ENCODE measurements at places on chromosomes 3 and 15. TPM values are rescaled to one million over a fixed set of nuclear protein-coding genes. Genes with fewer than 3 reads are reported as not detected.
A peak's percentile ranks its signal among the peaks of the same experiment; 100 is the strongest.

DNA sequence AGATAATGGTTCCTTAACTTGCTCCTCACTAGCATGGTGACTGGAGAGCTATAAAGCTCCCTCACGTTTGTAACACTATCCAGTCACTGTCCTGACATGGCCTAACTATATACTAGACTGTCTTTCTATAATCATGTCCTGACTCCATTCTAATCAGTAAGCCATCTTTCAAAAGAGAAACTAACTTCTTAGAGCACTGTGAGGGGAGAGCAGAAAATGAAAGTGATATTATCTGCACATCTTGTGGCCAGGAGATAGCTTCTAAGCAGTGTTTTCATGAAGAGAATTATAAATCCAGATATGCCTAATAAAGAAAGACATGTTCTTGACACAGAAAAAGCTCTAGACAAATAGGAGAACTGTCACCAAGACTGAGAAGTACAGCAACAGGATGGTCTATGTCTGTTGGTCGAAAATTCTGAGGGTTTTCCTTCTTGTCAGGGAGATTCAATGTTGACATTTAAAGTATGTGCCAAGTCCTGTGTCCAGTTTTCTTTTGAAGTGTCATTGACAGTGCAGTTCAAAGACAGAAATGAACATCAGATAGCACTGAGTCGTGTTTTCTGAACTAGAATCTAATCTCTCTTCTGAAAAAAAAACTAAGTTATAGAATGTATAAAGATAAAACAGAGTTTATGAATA is 230.6 kb upstream of the PEX5L start:
- no peaks in the 10 kb centered on the region for H3K27me3 ChIP-seq
- no peak overlapping the region for H3K27ac ChIP-seq
- H3K4me3 ChIP-seq: no peak overlapping the region

DNA sequence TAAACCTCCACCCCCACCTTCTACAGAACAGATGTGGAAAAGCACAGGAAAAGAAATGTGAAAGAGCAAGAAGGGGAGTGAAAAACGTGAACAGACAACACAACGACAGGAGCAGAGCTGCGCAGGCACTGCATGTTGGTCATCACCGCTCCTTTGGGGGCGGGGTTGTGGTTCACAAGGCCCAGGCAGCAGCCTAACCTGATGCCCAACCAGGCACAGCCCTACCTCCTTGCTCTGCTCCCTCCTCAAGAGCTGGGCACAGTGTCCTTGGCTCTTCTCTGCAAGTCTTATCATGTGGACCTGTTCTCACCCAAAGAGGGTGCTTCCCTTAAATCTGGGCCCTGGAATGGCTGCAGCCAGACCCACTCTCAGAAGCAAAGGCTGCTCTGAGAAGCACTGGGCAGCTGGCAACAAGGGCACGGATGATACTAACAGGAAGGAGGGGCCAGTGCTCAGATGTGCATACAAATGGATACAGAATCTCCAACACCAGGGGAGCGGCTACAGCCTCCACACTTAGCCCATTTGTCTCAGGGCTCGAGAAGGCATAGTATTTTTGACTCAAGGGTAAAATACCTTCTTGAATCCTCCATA is 64.6 kb downstream of the DHX30 start:
- H3K27ac ChIP-seq: no peak overlapping the region
- no peak for DNase-seq
- H3K36me3 ChIP-seq: no peaks in the 10 kb centered on the region
- peaks cover 12% of the 10 kb centered on the region for H3K4me1 ChIP-seq

DNA sequence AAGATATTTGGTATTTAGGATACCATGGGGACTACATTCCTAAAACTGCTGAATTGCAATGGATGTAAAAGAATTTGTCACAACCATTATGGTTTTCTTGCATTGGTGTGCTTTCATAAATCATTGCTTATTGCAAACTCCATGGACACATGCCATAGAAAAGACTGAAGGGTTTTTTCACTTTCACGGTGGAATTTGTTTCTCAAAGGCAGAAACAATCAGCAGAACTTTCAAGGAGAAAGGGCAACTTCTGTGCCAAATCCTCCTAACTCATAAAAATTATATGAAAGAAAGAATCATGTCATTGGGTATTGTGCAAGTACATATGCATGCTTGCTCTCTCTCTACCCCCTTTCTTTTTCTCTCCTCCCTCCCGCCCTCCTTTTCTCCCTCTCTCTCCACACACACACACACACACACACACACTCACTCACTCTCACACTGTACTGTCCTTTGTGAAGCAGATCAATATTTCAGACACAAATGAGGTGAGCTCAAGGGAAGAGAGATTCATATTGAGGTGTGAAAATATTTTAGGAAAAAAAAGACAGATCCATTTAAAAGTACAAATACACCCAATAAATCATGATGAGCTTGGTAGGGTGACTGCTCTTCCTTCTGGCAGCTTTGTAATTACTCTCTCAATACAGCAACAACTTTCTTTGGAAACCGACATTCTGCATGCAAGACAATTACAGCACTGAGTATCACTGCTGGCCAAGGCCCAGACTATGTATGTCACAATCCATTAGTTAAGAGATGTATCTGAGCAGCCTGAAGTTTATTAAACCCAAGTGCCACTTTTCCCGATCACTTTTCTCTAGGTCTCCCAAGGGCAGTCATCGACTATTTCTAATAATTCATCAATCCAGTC is 492.6 kb downstream of the TUSC7 start:
- H3K27me3 ChIP-seq: no peaks in the 10 kb centered on the region
- H3K4me3 ChIP-seq: no peak overlapping the region
- H3K27ac ChIP-seq: no peak overlapping the region
- no peaks in the 10 kb centered on the region for H3K36me3 ChIP-seq
- DNase-seq: no peak

DNA sequence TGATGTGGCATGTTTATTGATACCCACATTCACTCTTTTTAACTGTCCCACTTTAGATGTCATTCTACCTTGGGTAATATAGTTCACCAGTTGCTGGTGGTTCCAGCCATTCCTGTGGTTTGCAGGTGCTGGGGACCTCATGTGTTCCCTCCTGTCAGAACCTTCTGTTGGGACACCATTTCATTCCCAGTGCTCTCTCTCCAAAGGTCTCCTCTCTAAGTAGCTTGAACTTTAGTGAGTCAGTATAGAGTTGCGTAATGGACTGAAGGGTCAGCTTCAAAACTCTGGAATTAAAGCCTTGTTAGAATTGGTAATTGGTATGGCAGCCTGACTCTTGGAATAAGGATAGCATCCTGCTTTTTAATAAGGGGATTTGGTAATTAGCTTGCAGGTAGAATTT is 108.5 kb downstream of the PLCL2 start:
- no peak overlapping the region for H3K27ac ChIP-seq
- no peaks in the 10 kb centered on the region for H3K36me3 ChIP-seq
- DNase-seq: no peak
- peaks cover 36% of the 10 kb centered on the region for H3K4me1 ChIP-seq
- no peak overlapping the region for H3K4me3 ChIP-seq

- no peaks in the 10 kb centered on the region for H3K36me3 ChIP-seq
- no peak overlapping the region for H3K4me3 ChIP-seq
- H3K27ac ChIP-seq: no peak overlapping the region
- H3K4me1 ChIP-seq: no peaks in the 10 kb centered on the region
These were observed 30.2 kb downstream of the PTPN23 start for GRCh38 chr3:47410801-47411646.

DNA sequence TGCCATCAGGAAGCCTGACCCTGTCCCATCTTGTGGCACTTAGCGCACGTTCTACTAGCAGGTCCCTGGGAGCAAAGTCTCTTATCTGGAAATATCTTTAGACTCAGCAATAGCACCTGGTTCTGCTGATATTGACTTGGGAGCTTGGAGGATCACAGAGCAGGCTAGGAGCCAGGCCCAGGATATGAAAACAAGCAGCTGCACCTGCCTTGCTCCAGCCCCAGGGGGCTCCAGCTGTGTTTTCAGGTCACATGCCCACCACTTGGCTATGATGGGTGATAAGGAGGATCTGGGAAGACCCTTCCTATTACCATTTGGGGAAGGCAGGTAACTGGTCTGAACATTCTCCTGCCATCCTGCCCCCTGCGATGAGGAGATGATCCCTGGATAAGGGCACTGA is 87.8 kb downstream of the C3orf70 start:
- H3K4me1 ChIP-seq: peaks cover 11% of the 10 kb centered on the region
- no peaks in the 10 kb centered on the region for H3K27me3 ChIP-seq
- DNase-seq: no peak
- H3K4me3 ChIP-seq: no peak overlapping the region

- no peak overlapping the region for H3K27ac ChIP-seq
- DNase-seq: peak; percentile 77
- H3K27me3 ChIP-seq: no peaks in the 10 kb centered on the region
- peaks cover 31% of the 10 kb centered on the region for H3K4me1 ChIP-seq
- peak overlapping the region; percentile 94 for H3K4me3 ChIP-seq
- no peaks in the 10 kb centered on the region for H3K36me3 ChIP-seq
These were observed 703 bp downstream of the PEAK1 start for GRCh38 chr15:77418966-77419835.

The CHCHD6 gene
- total RNA-seq: 35.7 TPM

The FES gene
- total RNA-seq: 11.7 TPM
